ENCODE measurements at places on chromosomes 7 and 10. TPM values are rescaled to one million over a fixed set of nuclear protein-coding genes. Genes with fewer than 3 reads are reported as not detected.

Gene STK17A
- 50.9 TPM for total RNA-seq

Gene SEMA4G
- 0.84 TPM for total RNA-seq

Gene CRPPA
- 1.4 TPM for total RNA-seq

Gene MYL10
- total RNA-seq = not detected

Gene FAM25A
- not detected for total RNA-seq

Gene UCMA
- not detected for total RNA-seq

Gene PDE1C
- total RNA-seq = not detected

Gene CHCHD3
- total RNA-seq = 71.9 TPM

Gene GBX1
- not detected for total RNA-seq

Gene LZTS2
- 15.7 TPM for total RNA-seq

Gene KCNH2
- total RNA-seq = 0.54 TPM

Gene TAS2R4
- total RNA-seq = 0.60 TPM

Gene SPDYE16
- total RNA-seq = not detected

Gene GRM8
- not detected for total RNA-seq

Gene CCT6A
- 182 TPM for total RNA-seq

Gene CYP3A4
- total RNA-seq = not detected

Gene GPR146
- total RNA-seq = 4.7 TPM

Gene DPYSL4
- total RNA-seq = 15.0 TPM

Gene NOS3
- 11.1 TPM for total RNA-seq

Gene AGBL3
- 2.2 TPM for total RNA-seq

Gene LEP
- not detected for total RNA-seq

Gene TAS2R41
- not detected for total RNA-seq

Gene AQP1
- total RNA-seq = 0.25 TPM

Gene PRPS1L1
- total RNA-seq = not detected

Gene ANKRD2
- not detected for total RNA-seq

Gene RAPGEF5
- 1.5 TPM for total RNA-seq

Gene SLC26A5
- total RNA-seq = not detected

Gene PLAU
- not detected for total RNA-seq

Gene CTNNA3
- total RNA-seq = not detected

Gene KLF14
- total RNA-seq = not detected

Gene ACTL6B
- total RNA-seq = not detected

Gene SPDYE2B
- not detected for total RNA-seq

Gene CACNB2
- total RNA-seq = not detected

Gene ANKRD22
- total RNA-seq = 0.37 TPM

Gene LRRC18
- total RNA-seq = not detected

Gene AIMP2
- 50.1 TPM for total RNA-seq

Gene ZNF853
- total RNA-seq = 1.2 TPM

Gene DPP6
- not detected for total RNA-seq

Gene DLX6
- total RNA-seq = not detected

Gene SOSTDC1
- total RNA-seq = not detected

Gene GIMAP5
- total RNA-seq = 53.3 TPM

Gene PRSS37
- not detected for total RNA-seq

Gene MRC1
- total RNA-seq = 0.05 TPM

Gene SKIDA1
- total RNA-seq = 0.54 TPM

Gene TMEM120A
- 15.3 TPM for total RNA-seq

Gene CDK1
- 138 TPM for total RNA-seq

Gene EDRF1
- 30.8 TPM for total RNA-seq

Gene PLA2G12B
- total RNA-seq = not detected

Gene CCDC3
- total RNA-seq = 0.14 TPM
